Trophoblast cell (in vitro differentiated cells and primary cell): ENCODE measurements at places on chromosomes 4 and X.

GRCh38 chrX:39757971-39758370 lies 339.8 kb downstream of the BCOR start:
- peak; percentile 73 for DNase-seq

DNA sequence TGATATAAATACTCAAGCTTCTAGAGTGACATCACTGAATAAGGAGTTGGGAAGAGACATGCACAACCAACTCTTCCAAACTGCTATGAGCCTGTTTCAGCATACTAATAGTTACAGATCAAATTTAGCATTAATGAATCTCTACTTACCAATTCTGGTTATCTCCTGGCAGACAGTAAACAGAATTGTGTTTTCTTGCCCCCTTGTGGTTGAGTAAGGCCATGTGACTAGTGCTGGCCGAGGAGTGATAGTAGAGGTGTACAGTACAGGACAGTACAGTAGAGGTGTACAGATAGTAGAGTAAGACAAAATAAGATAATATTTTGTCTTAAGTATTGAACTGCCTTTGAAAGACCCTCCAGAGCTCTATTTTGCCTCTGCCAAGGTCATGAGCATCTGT lies 681.4 kb downstream of the GABRG1 start:
- DNase-seq: no peak

DNA sequence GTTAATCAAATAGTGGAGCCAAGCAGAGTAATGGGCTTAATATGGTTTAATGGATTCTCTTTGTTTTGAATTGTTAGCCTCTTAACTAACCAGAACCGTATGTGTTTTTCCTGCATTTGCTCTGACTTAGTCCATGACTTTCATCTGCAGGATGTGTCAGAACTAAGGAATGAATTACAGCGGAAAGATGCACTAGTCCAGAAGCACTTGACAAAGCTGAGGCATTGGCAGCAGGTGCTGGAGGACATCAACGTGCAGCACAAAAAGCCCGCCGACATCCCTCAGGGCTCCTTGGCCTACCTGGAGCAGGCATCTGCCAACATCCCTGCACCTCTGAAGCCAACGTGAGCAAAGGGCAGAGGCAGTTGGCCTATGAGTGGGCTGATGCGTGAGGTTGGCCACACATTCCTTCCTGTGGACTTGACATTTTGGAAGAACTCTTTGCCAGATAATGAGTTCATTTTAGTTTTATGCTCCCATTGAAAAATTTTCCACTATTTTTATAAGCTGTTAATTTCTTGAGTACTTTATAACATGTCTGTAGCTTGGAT lies 9.1 kb downstream of the MED28 start:
- no peak for DNase-seq

- peak; percentile 23 for DNase-seq
These were observed 61.5 kb upstream of the MAGEB2 start for GRCh38 chrX:30153881-30154260.

DNA sequence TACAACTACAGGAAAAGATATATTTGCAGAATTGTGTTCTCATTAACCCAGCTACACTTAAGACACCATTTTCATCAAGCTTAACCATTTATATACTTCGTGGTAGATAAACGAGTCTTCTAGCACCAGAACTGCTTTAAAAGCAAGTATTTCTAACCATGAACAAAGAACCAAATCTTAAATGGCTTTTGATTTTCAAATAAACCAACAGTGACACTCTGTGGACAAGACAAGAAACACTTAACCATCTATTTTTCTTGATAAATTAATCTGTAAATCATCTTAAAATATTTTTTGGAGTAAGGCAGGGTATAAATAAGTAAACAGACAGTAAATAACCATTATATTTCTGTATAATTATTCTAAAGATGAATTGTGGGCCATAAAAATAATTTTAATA lies 10.2 kb downstream of the BEND2 start:
- no peak for DNase-seq

DNA sequence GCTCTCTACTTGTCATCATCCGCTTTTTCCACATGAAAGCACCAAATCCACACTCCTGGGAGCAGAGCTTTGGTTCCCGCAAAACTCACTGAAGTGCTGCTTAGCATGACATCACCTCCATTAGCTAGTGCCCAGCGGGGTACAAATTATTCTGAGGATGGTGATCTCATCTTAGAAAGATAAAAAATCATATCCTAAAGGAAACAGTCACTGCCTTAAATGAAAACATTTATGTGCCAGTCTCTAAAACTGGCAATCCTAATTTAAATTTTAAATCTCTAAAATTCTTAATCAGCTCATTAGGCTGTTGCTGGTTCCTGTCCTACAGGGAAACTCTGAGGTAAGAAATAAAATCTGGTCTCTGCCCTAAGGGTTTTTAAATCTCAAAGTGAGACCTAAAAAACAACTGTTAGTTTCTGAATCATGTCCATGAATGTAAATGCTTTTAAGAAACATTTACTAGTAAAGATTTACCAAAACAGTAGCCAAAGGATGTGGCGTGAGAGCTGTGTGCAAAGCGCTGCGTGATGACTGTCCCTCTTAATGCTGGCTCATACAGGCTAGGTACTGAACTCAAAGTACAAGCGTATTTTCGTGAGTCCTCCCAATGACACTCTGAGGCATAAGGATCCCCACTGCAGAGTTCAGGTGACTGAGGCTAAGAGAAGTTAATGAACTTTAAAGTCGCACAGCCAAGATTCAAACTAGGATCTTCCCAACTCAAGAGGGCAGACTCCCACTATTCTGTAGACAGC lies 4.5 kb downstream of the CASP3 start:
- DNase-seq: no peak

DNA sequence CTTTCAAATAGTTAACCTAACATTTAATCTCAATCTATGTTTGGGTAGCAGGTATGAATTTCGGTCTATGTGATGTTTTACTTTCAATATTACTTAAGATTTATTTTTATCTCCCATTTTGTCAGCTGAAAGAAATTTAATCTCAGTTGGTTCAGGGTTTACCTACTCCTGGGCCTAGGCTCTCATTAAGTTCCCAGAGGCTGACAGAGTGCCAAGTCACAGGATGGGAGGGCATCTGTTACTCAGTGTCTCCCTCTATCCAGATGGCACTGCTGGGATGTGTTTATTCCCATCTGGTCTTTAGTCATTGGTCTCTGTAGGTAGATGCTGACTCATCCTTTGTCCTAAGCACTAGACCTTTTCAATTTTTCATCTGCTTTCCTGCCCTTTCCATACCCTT lies 129.4 kb upstream of the ARSJ start:
- DNase-seq: no peak

- no peak for DNase-seq
These were observed 35.8 kb downstream of the GPM6A start for GRCh38 chr4:175776217-175776616.

DNA sequence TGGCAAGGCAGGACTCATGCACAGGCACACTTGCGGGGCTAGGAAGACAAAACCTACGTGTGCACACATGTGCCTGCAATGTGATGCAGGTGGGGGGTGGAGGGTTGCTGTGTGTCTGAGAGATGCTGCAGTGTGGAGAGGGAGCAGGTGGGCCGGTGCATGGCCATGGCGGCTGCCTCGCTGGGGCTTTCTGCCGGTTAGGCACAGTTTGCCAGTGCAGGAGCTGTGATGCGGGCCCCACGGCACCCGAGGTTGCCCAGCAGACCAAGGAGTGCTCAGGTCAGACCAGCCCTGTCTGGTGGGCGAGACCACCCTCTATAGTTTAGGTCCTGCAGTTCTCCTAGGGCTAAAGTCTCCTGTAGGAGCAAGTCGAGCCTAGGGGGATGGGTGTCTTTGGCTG lies 4.4 kb upstream of the AFM start:
- no peak for DNase-seq

- DNase-seq: peak; percentile 44
These were observed 79.2 kb downstream of the MTMR1 start for GRCh38 chrX:150772150-150772970.

- no peak for DNase-seq
These were observed 340.3 kb downstream of the ZNF674 start for GRCh38 chrX:46204721-46205422.

DNA sequence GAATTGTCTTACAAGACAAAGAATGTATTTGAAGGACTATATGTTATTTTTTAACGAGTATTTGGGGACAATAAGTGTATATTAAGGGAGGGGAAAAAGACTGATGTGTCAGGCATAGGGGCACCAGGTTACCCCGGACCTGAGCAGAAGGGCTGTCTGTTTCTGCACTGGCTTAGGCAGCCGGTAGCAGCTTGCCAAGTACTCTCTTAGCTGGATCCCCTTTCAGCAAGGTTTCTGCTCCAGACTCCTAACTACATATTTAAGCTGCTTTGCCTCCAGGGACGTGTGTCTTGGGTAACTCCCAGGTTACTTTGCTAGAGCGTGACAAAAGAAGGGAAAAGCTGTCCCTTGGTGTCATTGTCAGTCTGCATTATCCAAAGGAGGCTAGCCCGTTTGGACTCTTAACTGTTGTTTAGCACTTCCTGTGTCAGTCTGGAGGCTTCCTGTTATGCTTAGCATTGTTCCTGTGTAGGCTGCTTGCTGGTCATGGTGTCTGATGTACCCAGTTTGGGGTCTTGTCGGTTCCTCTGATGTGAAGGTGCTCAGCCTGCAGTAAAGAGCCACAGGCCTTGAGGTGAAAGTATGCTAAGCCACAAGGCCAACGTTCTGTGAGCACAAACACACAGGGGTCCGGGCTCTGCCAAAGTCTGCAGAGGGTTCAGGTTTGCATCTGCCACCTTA lies 11.6 kb downstream of the CXCR3 start:
- DNase-seq: no peak

GRCh38 chrX:109774706-109775105 lies 41.6 kb upstream of the ACSL4 start:
- DNase-seq: no peak

- no peak for DNase-seq
These were observed 2131.7 kb downstream of the ARAP2 start for GRCh38 chr4:34112573-34112972.

- no peak for DNase-seq
These were observed 123.3 kb downstream of the CLCN4 start for GRCh38 chrX:10280071-10280470.
